ENCODE measurements at places on chromosomes 4 and X. TPM values are rescaled to one million over a fixed set of nuclear protein-coding genes. Genes with fewer than 3 reads are reported as not detected.

The FMR1NB gene
- total RNA-seq = not detected

The EGFL6 gene
- total RNA-seq = not detected

The ADAM29 gene
- total RNA-seq = not detected

The ATRX gene
- 102 TPM for total RNA-seq

The CXorf51B gene
- not detected for total RNA-seq

The PDHA2 gene
- not detected for total RNA-seq

The MAGEB2 gene
- total RNA-seq = not detected

The FAAH2 gene
- 0.30 TPM for total RNA-seq

The SPANXA1 gene
- total RNA-seq = not detected

The SLIT2 gene
- total RNA-seq = 55.6 TPM

The IRS4 gene
- total RNA-seq = 0.10 TPM

The DNAAF6 gene
- total RNA-seq = not detected

The MAGEB17 gene
- not detected for total RNA-seq

The TCP11X2 gene
- not detected for total RNA-seq

The TRAM1L1 gene
- total RNA-seq = 5.9 TPM

The NOX1 gene
- total RNA-seq = not detected

The MAGEA6 gene
- total RNA-seq = not detected

The CPLX1 gene
- total RNA-seq = not detected

The KLHL13 gene
- total RNA-seq = not detected

The GNPDA2 gene
- total RNA-seq = 16.6 TPM

The GPR173 gene
- 12.6 TPM for total RNA-seq

The CTAG1B gene
- not detected for total RNA-seq

The SHROOM4 gene
- 2.5 TPM for total RNA-seq

The PAGE2 gene
- total RNA-seq = not detected

The TMEM271 gene
- not detected for total RNA-seq

The MAOA gene
- 0.32 TPM for total RNA-seq

The USP26 gene
- not detected for total RNA-seq

The OR13H1 gene
- not detected for total RNA-seq

The GALNTL6 gene
- not detected for total RNA-seq

The DUX4 gene
- total RNA-seq = not detected

The HEPH gene
- 6.3 TPM for total RNA-seq

The C4orf46 gene
- 8.3 TPM for total RNA-seq

The TCEAL7 gene
- total RNA-seq = 13.4 TPM

The PPM1K gene
- total RNA-seq = 15.9 TPM

The CCDC149 gene
- total RNA-seq = 17.2 TPM

The DCLK2 gene
- total RNA-seq = 12.6 TPM

The SMR3A gene
- not detected for total RNA-seq

The TRIM60 gene
- total RNA-seq = not detected

The ABLIM2 gene
- 0.31 TPM for total RNA-seq

The CXCL8 gene
- 32.4 TPM for total RNA-seq

The CLIC2 gene
- total RNA-seq = 0.99 TPM

The DSPP gene
- not detected for total RNA-seq

The ZC4H2 gene
- 17.5 TPM for total RNA-seq

The HPSE gene
- total RNA-seq = 4.9 TPM

The PDZD4 gene
- 26.6 TPM for total RNA-seq

The PRDM8 gene
- total RNA-seq = 0.10 TPM

The RASSF6 gene
- total RNA-seq = not detected

The UBL4A gene
- total RNA-seq = 17.4 TPM

The GPRASP1 gene
- 3.5 TPM for total RNA-seq

The MPP1 gene
- 10.6 TPM for total RNA-seq

The UGT2B10 gene
- not detected for total RNA-seq
